Chondrocyte (in vitro differentiated cells): ENCODE measurements at places on chromosomes 2 and 18. TPM values are rescaled to one million over a fixed set of nuclear protein-coding genes. Genes with fewer than 3 reads are reported as not detected.
A peak's percentile ranks its signal among the peaks of the same experiment; 100 is the strongest.

GRCh38 chr2:182048088-182048487 is 62.4 kb downstream of the PPP1R1C start:
- peak overlapping the region; percentile 58 for H3K27ac ChIP-seq
- no peak for DNase-seq
- no peaks in the 10 kb centered on the region for H3K27me3 ChIP-seq

The HOXD10 gene
- total RNA-seq: not detected in 3 replicates

The FTCDNL1 gene
- total RNA-seq: 0.34 to 1.2 TPM (median 0.65 TPM) in 3 replicates

DNA sequence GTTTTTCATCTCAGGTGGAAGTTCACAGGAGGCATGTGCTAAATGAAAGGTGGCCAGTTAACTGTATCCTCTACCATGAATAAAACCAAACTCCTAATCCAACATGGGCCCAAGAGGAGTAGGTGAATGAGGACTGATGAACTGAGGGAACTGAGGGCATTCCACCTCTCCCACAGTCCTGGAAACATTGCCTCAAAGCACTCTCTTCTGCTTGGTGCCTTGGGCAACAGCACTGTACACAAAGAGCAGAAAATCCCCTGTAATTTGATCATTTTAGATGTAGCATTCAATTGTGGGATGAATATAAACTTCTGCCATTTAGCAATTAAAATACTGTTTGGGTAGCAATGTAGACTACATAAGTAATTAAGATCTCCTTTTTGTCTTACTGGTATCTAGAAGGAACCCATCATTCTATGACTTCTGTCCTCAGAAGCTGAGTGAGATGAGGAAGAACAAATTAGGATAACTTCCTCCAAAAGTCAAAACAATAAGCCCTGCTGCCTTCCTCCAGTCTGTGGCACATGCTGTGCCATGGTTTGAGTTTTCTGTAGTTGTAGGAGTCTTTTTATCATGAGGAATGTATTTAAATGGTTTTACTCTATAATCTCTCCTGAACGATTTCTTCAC is 86.7 kb upstream of the ZEB2 start:
- DNase-seq: no peak
- no peaks in the 10 kb centered on the region for H3K27me3 ChIP-seq
- H3K4me1 ChIP-seq: peaks cover 34% of the 10 kb centered on the region
- no peak overlapping the region for H3K27ac ChIP-seq

The COL3A1 gene
- 7,827 to 10,007 TPM (median 8,099 TPM) in 3 replicates for total RNA-seq

DNA sequence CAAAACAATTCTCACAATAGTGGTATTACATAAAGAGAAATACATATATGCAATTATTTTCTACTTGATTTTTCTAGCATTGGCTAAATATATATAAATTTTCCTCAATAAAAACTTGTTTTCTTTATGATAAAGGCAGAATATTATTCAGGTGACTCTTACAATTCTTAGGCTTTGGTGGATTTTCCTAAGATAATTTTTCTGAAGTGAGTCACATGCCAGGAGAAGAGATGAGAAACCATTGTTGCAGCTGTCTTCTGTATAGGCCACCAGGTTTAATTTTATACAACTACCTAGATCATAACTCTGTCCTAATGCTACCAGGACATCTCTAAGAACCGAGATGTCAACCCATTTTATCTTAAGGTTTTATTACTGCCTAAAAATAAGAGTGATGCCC is 552.4 kb upstream of the CDH2 start:
- H3K4me1 ChIP-seq: peaks cover 6% of the 10 kb centered on the region
- no peak overlapping the region for H3K27ac ChIP-seq
- no peak overlapping the region for H3K4me3 ChIP-seq

DNA sequence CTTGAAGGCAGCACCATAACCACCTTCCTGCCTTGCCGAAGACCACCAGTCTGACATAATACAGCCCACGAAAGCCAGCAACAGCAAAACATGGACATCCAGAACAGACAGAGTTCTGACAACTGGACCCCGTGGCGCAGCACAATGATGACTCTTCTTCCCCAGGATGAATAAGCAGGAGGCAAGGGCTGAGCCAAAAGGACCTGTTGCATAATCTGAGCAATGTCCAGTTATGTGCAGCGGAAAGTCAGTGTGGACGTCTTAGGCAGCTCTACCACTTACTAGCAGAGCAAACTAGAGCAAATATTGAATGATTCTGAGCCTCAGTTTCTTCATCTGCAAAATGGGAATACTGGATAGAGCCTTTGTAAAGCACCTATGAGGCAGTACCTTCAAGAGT is 225.1 kb downstream of the ZBTB7C start:
- no peak for DNase-seq
- H3K27ac ChIP-seq: no peak overlapping the region
- H3K4me3 ChIP-seq: no peak overlapping the region

The GKN2 gene
- not detected in 3 replicates for total RNA-seq

GRCh38 chr2:165060411-165060810 is 105.1 kb upstream of the SLC38A11 start:
- peaks cover 2% of the 10 kb centered on the region for H3K4me1 ChIP-seq
- H3K4me3 ChIP-seq: no peak overlapping the region
- DNase-seq: no peak
- no peaks in the 10 kb centered on the region for H3K36me3 ChIP-seq
- H3K27ac ChIP-seq: no peak overlapping the region

DNA sequence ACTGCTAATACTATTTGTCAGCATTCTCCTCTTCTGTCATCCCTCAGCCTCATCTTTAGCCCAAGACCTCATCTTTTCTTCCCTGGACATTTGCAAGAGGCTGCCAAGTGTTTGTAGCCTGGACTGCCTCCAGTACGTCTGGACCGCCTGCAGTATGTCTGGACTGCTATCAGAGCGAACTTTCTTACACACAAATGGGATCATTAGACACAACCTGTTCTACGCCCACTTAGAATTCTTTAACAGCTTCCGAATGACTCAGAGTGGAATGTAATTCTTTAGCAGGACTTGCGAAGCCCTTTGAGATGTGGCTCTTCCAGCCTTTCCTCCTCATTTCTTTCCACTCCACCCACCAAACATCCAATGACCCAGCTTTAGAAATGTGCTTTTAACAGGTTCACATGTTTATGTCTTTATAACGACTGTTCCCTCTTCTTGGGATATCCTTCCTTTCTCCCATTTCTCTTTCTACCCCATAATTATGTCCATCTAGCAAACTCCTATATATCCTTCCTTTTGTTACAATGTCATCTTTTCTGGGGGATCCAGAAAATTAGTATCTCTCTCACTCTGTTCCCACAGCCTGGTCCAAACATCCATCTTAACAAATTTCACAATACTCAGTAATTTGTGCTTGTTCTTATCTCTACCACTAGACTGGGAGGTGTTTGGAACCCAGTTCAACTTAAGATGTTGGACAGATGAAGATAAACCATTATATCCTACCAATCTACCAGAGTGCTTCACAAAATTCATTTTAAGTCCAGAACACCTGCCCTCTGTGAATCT is 171.3 kb upstream of the PGAP1 start:
- no peaks in the 10 kb centered on the region for H3K27me3 ChIP-seq
- peak overlapping the region; percentile 71 for H3K27ac ChIP-seq
- DNase-seq: no peak
- H3K4me1 ChIP-seq: peaks cover 16% of the 10 kb centered on the region
- H3K36me3 ChIP-seq: peaks cover 5% of the 10 kb centered on the region

The POTEF gene
- 8.4 TPM in 2 of 3 replicates, not detected in the other for total RNA-seq

The STAT4 gene
- 1.3 to 12.4 TPM (median 11.5 TPM) in 3 replicates for total RNA-seq

GRCh38 chr2:129914538-129915302 is 64.7 kb upstream of the RAB6C start:
- H3K4me1 ChIP-seq: no peaks in the 10 kb centered on the region
- H3K36me3 ChIP-seq: peaks cover 6% of the 10 kb centered on the region
- H3K27me3 ChIP-seq: peaks cover 20% of the 10 kb centered on the region
